NCI-H1048 (cell line): ENCODE measurements at places on chromosomes 1 and 21.

- DNase-seq = no peak
Measured at GRCh38 chr1:44033756-44034155, 2.5 kb upstream of the SLC6A9 start.

GRCh38 chr1:7303554-7304317 is 467.4 kb upstream of the VAMP3 start:
- no peak for DNase-seq

DNA sequence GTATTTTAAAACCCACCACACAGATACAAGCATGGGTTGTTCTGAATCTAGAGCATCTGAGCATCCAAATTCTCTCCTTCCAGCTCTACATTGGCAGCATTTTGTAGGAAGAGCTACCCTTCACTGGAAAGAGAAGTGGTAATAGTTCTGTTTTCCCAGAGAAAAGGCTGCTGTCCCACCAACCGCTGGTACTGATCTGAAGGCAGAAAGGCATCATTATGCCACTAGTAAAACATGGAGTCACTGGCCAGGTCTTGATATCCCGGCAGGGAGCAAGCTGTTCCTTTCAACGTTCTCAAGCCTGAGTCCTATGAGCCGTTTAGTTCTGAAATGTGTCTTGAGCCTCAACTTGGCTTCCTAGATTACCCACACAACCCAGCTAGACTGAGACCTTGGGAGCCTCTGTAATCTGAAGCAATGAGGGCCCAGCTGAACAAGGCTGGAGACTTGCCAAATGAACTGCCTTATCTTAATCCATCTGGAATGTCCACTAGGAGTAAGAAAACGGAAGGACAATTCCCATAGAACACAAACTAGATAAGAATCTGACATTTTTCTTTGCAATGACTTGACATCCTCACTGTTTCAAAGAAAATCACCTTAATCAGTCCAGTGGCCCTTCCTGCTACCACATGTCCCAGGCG is 116.8 kb downstream of the KCNH1 start:
- no peak for DNase-seq

GRCh38 chr21:18603980-18604379 is 200.4 kb upstream of the TMPRSS15 start:
- no peak for DNase-seq

- no peak for DNase-seq
Measured at GRCh38 chr21:42621819-42622177, 31.6 kb upstream of the PDE9A start.

- DNase-seq = no peak
Measured at GRCh38 chr21:37458669-37459276, 92.2 kb downstream of the DYRK1A start.

DNA sequence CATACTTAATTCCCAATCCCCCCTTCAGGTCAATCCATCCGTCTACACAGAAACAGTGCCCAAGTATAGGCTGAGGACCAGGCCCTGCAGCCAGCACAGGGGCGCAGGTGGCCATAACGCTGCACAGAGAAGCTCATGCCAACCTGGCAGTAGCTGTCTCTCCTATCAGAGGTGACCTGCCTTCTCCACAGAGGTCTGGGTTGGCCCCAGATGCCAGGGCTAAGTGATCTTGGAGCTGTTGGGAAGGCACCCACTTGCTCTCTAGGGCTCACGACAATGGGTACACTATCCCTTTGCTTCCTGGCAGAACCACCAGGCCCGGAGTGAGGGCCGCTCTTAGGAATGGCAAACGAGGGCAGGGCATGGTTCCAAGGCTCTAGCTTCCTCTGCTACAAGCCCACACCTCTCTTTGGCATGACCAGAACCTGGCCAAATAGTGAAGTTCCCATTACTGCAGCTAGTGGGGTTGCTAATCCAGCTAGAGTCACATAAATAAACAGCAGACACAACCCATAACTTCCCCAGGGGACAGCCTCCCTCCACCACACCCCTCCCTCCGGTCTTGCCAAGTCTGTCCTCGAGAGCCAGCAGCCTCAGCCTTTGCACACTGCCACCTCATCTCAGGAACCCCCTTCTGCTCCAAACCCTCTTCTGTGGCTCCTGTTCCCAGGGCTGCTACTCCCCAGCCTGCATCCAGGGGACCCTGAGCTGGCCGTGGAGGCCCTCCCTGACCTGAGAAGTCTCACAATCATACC is 113.0 kb downstream of the GLIS1 start:
- DNase-seq = no peak

GRCh38 chr1:183757061-183757460 is 47.9 kb upstream of the RGL1 start:
- no peak for DNase-seq

DNA sequence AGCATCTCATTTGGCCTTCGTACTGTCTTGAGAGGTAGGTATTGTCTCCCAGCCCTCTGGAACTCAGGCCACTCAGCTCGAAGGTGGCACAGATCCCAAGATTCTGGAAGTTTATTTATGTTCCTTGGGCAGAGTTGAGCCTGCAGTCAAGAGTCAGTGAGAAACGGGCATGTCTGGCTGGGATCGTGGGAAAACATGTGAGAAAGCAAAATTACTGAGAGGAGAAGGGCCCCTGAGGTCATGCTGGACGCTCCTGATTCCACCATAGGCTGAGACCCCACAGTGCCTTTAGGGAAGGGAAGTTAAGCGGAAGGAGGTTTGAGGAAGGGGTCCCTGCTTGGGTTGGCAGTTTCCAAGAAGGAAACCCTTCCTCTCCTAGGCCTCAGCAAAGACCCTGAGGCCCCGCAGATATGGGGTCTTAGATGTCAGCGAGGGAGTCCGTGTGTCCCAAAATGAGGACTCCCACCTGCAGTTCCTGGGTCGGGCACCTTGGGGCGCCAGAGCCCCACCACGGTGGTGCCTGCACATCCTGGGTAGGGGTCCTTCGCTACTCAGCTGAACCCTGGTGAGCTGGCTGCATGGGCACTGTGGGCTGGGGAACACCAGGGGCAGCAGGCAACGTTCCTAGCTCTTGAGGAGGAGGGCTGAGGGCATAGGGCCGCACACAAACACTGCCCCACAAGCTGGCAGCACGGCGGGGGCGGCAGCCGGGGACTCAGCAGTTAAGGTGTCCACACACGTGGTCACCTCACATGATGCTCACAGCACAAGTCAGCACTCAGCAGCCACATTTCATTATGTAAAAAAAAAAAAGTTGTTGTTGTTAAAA is 12.3 kb upstream of the SEMA4A start:
- no peak for DNase-seq

- DNase-seq = no peak
Measured at GRCh38 chr1:161398900-161399256, 31.2 kb upstream of the CFAP126 start.

- DNase-seq = peak; percentile 60
Measured at GRCh38 chr1:8848663-8849386, 29.7 kb downstream of the ENO1 start.

DNA sequence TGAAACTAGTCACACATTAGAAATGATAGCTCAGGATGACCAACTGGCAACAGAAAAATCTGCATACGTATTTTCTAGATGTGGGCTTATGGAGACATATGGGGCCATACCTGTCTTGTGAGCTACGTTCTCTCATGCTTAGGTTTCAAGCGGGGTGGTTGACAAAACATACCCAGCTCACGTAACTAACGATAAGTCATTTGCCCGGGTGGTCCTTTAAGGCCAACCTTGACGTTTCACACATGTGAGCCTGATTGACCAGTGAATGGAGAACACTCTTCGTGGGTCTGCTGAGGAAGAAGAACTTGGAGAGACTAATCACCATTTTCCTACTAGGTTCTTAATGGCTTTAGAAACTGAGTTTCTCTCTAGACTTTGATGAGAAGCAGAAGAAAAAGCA is 13.5 kb upstream of the RCSD1 start:
- no peak for DNase-seq

DNA sequence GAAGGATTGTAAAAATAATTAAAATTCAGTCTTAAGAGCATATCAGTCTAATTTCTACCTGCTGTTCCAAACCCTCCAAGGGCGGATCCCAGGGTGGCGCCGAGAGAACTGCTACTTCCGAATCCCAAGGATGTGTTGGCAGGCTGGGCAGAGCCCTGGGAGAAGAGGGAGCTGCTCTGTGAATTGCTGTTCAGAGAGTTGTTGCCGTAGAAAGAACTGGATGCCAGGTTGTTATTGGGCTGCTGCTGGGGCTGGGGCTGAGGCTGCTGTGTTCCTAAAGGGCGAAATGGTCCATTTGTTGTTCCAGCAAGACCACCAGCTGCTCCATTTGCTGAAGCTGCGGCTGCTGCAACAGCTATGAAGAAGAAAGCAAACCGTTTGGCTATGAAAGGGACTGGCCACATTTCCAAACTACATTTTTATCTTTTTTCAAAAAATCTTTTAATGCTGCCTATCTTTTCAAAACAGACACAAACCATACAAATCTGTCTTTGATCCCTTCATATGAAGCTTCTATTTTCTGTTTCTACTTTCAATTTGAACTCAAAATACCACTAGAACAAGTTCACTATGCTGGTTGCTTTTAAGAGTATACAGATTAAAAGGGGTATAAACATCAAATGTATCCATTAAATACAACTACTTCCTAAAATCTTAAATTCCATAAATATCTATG is 57.5 kb upstream of the SDC3 start:
- DNase-seq = no peak

DNA sequence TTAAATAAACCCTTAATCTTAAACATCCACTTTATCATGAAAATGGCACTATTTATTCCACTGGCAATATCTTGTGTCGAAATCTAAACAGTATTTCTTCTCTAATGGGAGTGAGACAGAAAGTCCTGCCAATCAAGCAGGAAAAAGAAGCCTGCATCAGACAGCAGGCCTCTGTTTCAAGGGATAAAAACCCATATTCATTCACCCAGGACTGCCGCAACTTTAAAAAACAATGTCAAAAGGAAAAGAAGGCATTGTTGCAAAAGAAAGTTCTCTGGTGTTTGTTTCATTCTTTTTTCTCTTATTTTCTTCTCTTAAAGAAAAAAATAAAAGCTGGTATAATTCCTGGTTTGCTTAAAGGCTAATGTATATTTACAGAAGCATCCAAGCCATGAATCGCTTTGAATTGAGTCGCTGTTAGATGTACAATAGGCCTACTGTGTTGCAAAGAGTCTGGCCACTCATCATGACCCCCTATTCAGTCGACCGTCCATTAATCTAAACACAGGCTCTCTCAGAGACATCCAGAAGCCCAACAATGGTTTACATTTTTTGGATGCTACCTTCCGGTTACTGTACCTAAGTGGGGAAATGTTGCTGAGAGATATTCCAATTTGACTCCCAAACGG is 48.7 kb upstream of the ZC3H11B start:
- DNase-seq = no peak

- DNase-seq = no peak
Measured at GRCh38 chr1:234279021-234279420, 94.2 kb upstream of the COA6 start.
